ENCODE measurements at places on chromosomes 12 and 14.

- no peak for DNase-seq
These were observed 217.7 kb upstream of the DCN start for GRCh38 chr12:91400271-91400670.

- no peak for DNase-seq
These were observed 41.3 kb downstream of the EVL start for GRCh38 chr14:100106250-100107112.

DNA sequence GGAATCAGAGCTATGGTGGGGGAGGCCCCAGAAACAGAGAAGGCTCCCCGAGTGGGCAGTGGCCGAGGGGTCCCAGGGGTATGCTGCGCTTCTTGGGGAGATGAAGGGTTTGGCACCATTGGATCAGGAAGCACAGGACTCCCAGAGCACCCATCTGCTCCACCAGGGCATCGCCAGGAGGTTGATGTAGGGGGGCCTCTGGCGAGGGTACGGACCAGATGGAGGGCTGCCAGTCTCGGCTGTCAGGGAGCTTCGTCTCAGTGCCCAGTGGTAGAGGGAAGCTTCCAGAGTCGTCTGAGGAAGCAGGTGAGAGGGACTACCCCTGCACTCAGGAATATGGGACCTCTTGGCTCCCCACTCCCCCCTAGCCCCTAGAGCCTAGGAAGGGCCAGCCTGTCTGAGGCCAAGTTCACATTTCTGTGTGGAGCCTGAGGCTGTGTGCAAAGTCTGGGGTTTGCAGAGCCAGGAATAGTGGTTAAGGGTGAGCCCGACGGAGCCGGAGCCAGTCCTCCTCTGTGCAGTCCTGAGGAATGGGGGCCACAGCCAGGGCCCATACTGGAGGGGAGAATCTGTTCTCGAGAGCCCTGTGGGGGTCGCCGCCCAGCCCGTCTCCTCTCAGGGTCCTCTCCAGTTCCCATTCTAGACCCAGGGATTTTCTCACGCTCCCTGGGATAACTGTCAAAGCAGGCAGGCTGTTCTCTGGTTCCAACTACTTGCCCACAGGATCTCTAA, 10.2 kb downstream of the SLC48A1 start:
- no peak for DNase-seq

DNA sequence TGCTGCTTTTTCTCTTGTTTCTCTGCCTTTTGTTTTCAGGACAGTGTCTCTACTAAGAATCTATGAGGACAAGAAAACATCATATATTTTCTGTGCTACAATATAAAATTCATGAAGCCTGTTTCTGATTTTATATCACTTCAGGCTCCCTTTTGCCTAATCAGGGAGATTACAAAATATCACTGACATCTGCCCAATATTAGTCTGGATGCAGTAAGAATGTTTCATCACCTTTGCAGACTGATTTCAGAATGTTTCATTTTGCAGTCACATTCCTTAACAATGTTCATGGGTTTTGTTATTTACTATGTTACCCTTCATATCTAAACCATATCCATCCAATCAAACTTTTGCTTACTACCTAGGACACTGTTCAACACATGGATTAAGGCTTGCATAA, 491 bp upstream of the CLEC6A start:
- DNase-seq = no peak

DNA sequence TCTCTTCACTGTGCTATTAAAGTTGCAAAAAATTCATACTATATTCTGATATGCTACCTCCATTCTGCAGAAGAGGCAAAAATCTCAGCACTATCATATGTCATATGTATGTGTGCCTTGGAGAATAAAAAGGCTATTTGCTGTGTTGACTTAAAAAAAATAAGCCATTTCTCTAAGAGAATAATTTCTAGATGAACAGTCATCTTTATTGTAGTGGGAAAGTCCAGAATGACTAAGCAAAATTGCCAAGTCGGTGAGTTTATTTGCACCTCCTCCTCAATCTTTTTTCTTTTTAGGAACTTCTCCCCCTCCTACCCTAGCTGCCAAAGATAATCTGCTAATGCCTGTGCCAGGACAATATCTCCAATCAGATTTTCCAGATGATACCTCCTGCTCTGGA, 353.8 kb upstream of the FAR2 start:
- DNase-seq = peak; percentile 35

GRCh38 chr12:27243006-27243405, 1.1 kb upstream of the STK38L start:
- DNase-seq = no peak

DNA sequence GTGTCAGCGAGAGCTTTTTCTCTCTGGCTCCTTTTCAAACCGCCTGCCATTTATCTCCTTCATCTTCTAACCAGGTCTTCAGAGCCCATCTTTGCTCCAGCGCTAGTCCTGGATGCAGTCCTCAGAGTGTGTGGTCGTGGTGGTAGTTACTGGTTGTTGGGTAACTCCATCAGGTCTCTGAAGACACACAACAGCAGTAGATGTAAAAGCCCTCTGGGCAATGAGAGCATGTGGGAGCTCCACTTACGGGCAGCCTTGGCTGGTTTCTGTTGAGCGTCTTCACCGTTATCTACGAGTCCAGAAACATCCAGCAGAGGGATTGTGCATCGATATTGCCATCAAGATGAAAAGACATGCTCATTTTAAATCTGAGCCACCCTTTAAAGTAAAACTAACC, 61.2 kb downstream of the FBXL14 start:
- peak; percentile 55 for DNase-seq

DNA sequence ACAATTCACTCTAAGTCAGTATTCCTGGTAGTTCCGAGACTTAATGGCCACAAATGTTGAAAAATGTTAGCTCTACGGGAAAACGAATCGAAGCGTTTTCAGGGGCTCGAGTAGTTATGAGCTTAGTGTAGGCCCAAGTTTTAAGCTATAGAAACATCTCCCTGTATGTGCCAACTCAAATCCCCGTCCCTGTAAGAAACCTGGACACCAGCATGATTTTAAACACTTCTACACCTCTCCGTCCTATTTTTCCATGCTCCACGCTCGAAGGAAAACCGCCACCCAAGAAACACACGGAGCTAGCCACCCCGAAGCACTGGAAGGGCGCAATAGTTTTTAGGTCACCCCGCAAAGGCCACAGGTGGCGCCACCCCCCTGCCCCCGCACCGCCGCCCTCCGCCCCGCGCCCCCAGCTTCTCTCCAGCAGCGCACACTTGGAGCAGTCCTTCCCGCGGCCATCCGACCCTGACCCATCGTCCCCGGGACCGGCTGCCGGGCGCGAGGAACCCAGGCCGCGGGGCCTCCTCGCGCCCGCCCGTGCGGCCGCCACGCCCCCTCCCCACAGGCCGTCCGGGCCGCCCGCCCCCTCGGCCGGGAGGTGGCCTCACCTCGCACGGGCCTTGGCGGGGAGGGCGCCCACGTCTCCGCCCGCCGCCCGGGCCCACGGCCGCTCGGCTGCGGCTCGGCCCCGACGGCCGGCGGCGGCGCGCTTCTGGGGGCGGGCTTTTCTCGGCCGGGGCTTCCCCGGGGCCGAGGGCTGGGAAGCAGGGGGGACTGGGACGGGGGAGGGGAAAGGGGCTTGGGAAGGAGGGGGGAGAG, 522 bp downstream of the R3HDM2 start:
- peak; percentile 93 for DNase-seq

DNA sequence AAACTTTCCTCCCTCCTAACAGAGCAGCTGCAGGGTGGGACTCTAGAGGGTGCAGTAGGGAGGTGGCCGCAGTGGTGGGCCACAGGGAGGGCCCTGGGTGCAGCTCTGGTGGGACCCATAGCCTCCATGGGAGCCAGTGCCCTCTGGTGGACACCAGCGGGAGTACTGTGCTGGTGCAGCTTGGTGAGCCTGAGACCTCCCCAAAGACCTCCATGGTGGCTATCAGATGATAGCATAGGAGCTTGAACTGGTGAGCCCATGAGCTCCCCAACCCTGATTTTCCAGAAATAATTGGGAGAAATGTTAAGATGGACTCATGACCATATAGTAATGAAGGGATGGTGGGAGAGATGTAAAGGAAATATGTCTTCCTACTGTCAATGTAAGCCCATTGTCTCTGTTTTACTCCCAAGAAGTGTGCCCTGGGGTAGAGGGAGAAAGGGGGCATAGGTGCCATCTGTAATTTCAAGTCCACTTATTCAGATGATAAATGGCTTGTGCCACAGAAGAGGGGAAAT, 98.7 kb downstream of the GAS2L3 start:
- DNase-seq = peak; percentile 59

DNA sequence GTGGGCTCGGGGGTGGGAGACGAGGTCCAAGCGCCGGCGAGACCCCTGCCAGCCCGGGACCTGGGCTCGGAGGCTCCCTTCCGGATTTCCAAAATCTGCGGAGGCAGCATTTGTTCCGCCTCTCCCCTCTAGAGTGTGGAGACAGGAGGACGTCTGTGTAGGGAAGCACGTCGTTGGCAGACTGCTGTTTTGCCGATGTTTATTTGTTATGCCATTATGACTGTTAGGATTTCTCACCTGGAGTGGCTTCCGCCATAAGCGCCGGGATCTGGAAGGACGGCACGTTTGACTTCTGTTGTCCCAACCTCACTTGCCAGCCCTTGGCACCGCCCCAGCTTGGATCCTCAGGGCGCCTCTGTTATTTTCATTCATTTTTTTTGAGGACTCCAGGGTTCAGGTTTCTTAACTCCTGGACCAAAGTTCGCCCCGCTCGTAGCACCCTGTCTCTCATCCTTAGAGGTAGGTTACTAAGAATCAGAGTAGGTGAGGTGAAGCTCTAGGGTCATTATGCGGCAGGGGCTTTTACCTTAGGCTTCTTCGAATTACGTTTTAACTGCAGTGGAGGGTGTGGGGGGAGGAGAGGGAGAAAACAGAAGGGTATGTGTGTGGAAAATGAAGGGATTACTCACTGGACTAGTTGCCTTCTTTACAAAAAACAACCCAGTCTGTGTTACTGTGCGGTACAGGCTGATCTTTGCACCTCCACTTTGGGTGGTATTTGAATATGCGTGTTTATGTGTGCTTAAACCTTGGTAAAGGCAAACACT, 547 bp upstream of the PYGL start:
- DNase-seq = peak; percentile 72

GRCh38 chr14:42192738-42193653, 586.3 kb downstream of the LRFN5 start:
- DNase-seq = peak; percentile 79

DNA sequence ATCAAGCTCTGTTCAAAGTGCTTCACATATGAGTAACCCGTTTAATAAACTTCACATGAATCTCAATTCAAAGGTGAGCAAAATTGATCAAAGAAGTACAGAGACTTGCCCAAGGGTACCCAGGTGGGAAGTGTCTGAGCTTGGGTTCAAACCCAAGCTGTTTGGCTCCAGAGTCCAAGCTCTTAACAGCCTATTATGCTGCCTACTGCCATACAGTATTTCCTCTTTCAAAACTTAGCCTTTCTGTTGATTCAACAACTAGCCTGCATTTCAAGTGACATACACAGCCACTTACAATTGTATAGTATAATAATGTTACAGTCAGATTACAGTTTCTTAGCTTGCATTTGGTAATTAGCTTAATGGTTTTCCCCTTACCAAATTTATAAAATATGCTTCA, 29.7 kb downstream of the FRMD6 start:
- no peak for DNase-seq

DNA sequence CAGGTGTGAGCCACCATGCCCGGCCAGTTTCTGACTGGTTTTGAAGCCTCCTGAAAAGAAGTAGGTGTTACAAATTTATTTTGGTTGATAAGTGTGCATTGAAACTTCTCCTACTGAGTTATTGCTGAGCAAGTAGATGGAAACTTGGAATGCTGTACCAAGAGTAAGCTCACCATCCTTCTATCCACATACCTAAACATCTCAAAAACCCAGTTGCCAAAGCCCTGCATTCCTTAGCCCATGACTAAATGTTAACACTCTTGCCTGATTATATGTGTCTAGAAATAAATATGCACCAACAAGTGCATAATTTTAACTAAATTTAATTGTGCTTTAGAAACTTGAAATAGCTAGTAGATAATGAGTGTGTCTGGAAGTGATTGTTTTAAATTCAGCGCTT, 357.8 kb downstream of the DUSP6 start:
- DNase-seq = no peak

- no peak for DNase-seq
These were observed 2.7 kb upstream of the ASPG start for GRCh38 chr14:104082807-104083206.

- no peak for DNase-seq
These were observed 96.5 kb upstream of the VASH1 start for GRCh38 chr14:76664790-76665189.

GRCh38 chr12:66848967-66849366, 170.1 kb upstream of the GRIP1 start:
- no peak for DNase-seq

GRCh38 chr12:74871817-74872216, 334.2 kb downstream of the ATXN7L3B start:
- no peak for DNase-seq

- no peak for DNase-seq
These were observed 21.1 kb downstream of the TMX1 start for GRCh38 chr14:51261151-51261550.

DNA sequence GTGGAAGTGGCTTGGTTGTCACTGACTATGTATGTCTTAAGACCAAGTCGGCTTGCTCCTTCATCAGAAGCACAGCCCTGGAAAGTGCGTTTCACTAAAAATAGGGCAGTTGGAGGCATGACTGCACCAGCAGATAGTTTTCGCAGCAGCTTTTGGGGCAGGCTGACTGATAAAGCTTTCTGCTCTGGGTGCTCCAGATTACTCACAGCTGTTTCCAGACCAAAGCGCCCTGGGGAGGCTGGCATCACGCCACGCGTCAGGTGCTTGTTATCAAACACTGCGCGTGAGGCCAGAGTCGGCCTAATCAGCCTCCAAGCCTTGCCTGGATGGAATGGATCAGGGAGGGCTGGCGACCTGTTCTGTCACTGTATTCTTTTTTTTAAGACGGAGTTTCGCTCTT, 13.3 kb upstream of the LRRC10 start:
- DNase-seq = no peak

GRCh38 chr12:105171691-105172436, 64.1 kb downstream of the APPL2 start:
- DNase-seq = no peak

GRCh38 chr12:98532687-98533304, 17.4 kb downstream of the TMPO start:
- DNase-seq = peak; percentile 81

DNA sequence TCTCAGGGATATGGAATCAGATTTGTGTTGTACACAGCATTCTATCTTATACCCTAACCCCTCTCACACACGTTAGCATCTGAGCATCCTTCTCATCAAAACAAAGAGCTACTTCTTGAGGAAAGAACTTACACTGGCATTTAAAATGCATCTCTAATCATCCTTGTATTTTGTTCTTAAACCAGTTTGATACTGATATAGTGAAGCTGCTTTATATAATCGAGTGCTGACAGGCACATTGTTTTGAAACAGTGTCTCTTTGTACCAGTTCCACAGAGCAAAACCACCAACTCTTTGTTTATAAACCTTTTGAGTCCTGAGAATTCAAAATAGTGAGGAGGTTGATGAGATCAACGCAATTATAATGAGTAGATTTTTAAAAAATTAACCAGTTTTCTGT, 8.8 kb downstream of the GPR33 start:
- no peak for DNase-seq
